AML-193 (cell line): ENCODE measurements at places on chromosomes 4 and X.

- no peak for DNase-seq
Measured at GRCh38 chr4:8731364-8731763, 138.8 kb downstream of the CPZ start.

DNA sequence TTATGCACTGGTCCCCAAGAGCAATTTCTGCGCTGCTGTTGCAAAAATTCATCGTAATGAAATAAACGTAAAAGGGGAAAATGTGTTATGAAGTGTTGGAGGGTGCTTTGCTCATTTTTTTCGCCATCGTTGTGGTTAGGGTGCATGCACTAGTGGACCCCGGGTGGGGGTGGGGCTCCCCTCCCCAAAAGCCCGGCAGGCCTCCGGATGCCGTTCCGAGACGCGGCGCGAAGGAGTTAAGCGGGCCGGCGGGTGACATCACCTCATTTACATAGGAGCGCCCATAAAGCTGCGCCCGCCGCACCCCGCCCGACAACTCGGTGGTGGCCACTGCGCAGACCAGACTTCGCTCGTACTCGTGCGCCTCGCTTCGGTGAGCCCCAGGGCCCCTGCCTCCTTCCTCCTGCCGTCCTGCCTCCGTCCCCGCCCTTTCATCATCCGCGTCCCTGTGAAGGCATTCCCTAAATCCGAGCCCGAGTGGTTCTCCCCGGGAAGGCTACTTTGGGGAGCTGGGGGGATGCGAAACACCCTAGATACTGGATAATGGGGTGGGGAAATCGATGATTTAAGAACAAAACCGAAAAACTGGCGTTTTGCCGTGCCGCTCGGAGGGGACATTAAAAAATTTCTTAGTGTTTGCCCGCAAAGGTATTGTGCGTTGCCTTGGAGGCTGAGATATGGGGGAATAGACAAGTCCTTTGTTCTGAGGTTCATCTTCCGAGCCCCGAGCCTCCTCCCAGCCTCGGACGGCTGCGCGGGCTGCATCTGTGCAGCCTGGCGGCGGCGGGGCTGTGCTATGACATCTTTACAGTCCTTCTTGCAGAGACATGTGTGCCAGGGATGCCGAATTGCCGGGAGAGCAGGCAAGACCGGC is at the start of gene TMSB4X:
TMSB4X (plus strand) TSS at position 315 of the 874 bp plus-strand sequence.
- peak; percentile 50 for DNase-seq

DNA sequence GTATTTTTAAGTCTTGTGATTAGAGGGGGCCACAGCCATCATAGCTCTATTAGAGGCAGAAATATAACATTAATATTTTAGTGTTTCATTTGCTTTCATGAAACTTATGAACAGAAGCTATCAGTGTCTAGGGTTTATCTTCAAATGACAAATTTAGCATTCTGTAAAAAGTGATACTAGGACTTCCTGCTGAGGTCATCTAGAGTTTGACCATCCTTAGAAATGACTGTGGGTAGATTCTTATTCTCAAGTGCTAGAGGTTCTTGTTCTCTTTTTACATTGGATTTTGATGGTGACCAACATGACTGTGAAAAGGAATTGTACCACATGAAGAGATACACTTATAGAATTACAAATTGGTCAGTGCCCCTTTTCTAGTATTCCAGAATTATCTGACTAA is 568.6 kb downstream of the RPA4 start:
- no peak for DNase-seq

DNA sequence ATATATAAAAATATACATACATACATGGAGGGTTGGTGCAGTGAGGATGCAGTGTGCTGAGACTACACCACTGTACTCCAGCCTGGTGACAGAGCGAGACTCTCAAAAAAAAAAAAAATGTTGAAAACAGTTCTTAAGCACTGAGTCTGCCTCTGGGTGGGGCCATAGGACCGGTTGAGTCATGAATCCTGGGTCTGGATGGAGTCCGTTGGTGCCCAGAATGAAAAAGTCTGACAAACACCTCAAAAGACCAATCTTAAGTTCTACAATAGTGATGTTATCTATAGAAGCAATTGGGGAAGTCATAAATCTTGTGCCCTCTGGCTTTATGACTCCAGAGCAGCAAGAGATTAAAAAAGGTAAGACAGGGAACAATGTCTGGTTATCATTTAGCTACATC is 70.4 kb downstream of the FGFBP1 start:
- no peak for DNase-seq

- no peak for DNase-seq
Measured at GRCh38 chr4:76950956-76951671, 1.6 kb downstream of the SEPTIN11 start.

DNA sequence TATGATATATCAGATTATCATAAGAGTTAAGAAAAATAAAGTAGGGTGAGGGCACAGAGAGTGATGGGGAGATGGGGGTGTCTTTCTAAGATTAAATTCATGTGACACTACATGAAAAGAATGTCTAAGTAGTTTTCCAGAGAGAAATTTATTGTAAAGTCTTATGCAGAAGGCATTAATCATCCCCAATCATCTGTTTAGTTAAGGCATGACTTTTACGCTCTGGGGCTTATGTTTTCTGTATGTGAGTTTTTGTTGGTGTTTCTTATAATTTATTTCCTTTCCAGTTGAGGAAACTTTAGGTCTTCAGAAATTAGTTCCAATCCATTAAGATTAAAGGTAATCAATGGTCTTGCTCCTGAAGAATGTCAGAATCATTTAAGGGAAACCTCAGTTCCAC is 383.0 kb upstream of the GALNT7 start:
- no peak for DNase-seq

DNA sequence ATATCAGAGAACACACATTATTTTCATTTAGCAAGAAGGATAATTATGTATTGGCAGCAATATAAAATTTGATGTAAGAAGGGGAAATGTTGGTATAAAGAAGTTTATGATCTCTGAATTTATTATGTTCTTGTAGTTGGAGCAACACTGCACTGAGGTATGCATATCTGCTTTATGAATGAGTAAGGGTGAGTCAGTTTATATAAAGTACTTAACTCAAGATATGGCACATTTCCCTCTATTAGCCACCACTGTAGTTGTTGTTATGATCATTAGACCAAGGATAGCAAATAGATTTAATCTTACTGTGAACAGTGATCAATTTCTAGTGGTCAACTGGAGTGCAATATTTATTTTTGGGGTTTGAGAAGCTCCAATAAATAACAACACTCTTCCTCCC is 66.6 kb downstream of the SNX25 start:
- DNase-seq, result no peak

DNA sequence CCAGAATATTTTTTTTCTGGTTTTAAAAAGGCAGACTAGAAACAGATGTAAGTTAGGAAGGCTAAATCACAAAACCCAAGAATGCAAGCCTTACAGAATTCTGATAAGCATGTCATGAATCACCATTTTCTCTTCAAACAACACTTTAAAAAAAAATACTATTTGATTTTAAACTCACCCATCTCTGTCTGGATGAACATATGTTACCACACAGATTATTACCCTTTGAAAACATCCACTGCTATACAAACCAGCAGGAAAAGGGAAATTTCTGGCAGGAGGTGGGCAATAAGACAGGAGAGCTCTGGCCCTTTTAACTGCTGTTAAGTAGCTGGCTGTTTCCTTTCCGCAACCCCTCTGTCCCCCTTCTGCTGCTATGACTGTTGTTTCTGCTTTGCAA is 317.7 kb upstream of the NOCT start:
- no peak for DNase-seq

GRCh38 chr4:169063441-169063840 is 53.4 kb upstream of the CBR4 start:
- DNase-seq, result no peak

DNA sequence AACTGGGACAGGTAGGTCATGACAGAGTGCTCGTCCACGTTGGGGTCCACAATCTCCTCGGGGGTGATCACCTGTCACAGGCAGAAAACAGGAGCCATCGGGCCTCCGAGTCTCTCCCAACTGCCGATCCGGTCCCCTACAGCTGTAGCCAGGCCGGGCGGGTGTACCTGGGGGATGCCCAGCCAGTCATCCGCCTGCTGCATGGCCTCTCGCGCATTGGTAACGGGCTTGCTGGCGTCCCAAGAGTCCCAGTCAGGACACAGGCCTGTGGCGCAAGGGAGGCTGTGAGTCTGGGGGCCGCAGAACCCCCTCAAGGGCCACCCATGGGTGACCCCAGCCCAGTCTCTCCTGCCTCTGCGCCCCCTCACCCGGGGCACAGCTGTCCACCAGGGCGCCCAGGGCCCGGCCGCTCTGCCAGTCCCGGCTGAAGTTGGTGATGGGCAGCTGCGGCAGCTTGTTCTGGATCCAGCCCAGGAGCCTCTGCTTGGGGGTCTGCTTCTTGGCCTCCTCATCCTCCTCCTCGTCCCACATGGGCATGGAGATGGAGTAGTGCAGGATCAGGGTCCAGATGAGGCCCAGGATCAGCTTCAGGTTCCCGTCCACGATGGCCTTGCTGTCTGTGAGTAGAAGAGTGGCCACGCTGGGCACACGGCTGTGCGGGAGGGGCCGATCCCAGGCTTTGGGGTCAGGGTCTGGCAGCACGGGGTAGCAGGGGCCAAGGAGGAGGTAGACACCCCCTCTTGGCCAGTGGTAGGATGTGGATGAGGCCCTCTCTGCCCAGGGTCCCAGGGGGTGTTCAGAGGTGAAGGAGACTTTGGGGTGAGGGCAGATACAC is 6.7 kb downstream of the FLNA start:
- DNase-seq, result no peak

DNA sequence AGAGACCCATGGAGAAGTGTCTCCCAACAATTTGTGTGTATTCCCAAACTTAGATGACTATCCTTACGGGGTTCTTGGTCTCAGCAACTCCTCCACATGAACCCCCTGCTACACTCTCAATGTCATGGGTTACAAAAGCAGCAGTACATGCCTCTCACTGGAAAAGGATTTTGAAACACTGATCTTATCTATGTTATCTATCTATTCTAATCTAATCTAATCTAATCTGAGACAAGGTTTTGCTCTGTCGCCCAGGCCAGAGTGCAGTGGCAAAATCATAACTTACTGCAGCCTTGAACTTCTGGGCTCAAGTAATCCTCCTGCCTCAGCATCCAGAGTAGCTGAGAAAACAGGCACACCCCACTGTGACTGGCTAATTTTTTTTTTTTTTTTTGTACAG is 19.3 kb downstream of the TSPAN5 start:
- DNase-seq, result no peak

- no peak for DNase-seq
Measured at GRCh38 chr4:112881842-112882241, 167.6 kb upstream of the ANK2 start.

DNA sequence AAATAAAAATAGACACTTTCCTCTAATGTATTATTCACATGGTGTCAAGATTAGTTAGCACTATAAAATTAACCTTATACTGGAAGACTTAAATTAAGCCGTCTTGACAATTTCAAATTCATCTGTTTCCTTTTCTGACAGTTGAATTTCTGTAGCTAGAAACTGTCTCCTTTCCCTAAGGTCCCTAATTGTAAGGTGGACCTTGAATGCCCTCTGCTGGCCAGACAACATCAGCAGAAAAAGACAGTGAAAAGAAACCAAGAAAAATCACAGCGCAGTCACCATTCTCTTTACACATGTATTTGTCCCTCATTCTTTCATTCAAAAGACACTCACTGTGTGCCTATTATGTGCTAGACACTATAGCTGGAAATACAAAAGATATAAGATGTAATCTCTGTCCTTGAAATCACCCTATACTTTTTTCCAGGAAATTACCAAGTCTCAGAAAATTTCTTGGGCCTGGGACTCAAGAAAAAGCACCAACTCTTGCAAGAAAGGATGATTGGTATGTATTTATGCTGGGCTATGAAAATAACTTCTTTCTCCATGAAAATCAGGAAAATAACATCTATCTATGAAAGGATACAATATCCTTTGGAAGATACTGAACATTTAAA is 32.7 kb upstream of the AMBN start:
- DNase-seq, result peak; percentile 15

GRCh38 chrX:153557618-153558355 is 40.3 kb downstream of the ATP2B3 start:
- DNase-seq, result no peak

DNA sequence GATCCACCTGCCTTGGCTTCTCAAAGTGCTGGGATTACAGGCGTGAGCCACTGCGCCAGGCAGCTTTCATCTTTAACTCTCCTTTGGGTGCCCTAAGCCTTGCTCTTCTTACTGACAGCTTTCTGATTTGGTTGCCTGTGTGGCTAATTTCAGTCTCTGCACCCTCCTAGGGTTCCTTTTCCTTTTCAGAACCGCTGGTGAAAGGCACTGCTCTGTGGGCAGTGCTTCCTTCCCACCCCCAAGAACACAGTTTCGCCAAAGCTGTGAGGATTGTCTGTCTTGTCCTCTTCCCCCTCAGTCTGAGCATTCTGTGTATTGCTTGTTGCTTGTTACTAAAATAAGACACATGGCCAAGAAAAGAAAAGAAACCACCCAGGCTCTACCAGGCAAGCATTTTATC is 101.4 kb upstream of the FRMPD3 start:
- no peak for DNase-seq

DNA sequence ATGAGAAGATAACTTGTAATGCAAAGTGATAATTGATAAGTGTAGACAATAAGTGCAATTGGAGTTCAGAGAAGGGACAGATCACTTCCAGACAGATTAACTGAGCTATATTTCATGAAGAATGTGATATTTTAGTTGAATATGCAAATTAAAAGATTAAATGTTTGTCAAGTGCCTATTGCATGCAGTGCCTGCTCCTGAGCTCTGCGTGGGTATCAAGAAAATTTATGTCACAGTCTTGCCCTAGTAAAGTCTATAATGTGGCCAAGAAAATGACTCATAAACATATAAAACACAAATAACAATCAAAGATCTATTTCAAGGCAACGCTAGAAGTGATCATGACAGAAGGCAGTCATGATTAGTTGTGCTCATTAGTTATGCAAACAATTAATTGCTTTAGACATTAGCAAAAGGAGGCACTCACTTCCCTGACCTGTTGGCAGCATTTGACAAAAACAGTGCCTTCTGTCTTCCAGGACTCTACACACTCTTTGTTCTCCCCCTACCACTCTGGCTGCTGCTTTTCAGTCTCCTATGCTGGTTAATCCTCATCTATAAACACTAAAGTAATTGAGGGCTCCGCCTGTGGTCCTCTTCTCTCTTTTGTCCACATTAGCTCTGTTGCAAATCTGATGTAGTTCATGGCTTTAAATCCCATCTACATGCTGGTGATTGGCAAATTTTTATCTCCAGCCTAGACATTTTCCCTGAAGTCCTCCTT is 47.7 kb downstream of the ARHGEF38 start:
- DNase-seq, result no peak

- DNase-seq, result no peak
Measured at GRCh38 chrX:119398974-119399771, at the start of gene SLC25A43. SLC25A43 (plus strand) TSS chrX:119399336; CDS start chrX:119399404, 68 bp downstream.

GRCh38 chrX:4935401-4935800 is 1222.0 kb upstream of the PRKX start:
- no peak for DNase-seq
